Activated CD8-positive, alpha-beta T cell treated with anti-CD3 and anti-CD28 coated beads for 36 hours (primary cell): ENCODE measurements at places on chromosomes 1 and 21.

GRCh38 chr1:21295545-21295944, 5.3 kb upstream of the ECE1 start:
- DNase-seq, result no peak
- H3K27me3 ChIP-seq, result no peaks in the 10 kb centered on the region
- H3K4me3 ChIP-seq, result peak overlapping the region; percentile 2
- H3K27ac ChIP-seq, result peak overlapping the region; percentile 95
- H3K4me1 ChIP-seq, result peaks cover 92% of the 10 kb centered on the region

DNA sequence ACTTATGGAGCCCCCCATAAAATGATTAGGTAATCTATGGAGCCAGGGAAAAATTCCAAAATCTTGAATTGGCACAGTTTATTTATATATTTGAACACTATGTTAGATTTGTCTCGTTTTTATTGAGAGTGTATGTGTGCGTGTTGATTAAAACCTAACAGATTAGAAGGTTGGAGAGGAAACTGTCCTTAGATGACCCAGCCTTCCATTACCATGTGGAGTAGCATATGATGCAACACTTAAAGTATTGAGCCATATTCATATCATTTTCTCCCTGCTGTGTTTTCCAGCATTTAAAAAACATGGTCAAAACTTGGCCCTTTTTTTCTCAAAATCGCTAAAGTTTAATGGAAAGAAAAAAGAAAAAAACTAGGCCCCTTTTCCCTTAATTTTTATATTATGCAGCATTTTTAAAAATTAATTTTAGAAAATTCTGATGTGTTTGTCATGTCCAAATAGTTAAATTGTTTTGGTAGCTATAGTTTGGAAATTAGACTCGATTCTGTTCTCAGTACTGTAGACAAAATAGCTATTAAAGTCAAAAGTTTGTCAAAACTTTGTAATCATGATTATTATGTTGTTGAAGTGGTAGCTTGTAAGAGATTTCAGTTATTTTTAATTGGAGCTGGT, 2.3 kb downstream of the LRRC8D start:
- H3K4me3 ChIP-seq, result peak overlapping the region; percentile 87
- H3K27me3 ChIP-seq, result no peaks in the 10 kb centered on the region
- peaks cover 18% of the 10 kb centered on the region for H3K36me3 ChIP-seq

DNA sequence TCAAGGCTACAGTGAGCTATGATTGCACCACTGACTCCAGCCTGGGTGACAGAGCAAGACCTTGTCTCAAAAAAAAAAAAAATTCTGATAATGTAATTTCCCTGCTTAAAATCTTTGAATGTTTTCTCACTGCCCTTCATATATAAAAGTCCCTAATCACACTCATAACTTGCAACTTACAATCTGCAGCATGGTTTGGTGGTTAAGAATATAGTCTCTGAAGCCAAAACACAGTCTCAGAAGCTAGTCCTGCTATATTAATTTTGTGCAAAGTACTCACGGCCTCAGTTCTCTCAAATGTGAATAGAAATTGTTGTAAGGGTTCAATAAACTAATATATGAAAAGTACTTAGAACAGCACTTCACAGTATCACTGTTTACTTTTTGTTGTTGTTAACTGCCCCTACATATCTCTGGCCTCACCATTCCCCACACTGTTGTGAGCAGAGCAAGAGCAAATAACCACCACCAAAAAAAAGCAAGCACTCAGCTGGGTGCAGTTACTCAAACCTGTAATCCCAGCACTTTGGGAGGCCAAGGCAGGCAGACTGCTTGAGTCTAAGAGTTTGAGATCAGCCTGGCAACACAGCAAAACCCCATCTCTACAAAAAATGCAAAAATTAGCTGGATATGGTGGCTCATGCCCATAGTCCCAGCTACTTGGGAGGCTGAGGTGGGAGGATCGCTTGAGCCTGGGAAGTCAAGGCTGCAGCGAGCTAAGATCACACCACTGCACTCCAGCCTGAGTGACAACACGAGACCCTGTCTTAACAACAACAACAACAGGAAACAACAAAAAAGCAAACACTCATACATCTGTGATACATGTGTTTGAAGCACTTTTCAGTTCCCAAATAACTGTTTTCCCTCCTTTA, 22.4 kb downstream of the ASH1L start:
- H3K4me1 ChIP-seq, result peaks cover 46% of the 10 kb centered on the region
- peak overlapping the region; percentile 76 for H3K27ac ChIP-seq
- no peak overlapping the region for H3K4me3 ChIP-seq

DNA sequence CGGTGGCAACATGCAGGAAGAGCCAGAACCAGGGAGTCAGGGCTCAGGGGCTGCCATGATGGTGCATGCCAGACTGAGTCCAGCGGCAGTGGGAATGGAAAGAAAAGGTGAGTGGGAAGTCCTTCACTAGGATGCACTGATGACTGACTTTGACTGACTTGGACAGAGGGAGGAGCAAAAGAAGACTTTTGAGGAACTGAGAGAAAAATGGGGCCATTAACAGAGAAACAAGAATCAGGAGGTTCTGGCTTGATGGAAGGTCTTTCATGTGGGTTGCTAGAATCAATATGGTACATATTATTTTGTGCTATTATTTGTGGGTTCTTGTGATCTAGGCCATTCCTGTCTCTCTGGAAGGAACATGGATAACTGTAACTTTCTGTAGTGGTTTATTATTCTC, 454.6 kb upstream of the PROX1 start:
- no peak for DNase-seq
- no peaks in the 10 kb centered on the region for H3K27me3 ChIP-seq
- H3K4me1 ChIP-seq, result no peaks in the 10 kb centered on the region
- no peak overlapping the region for H3K27ac ChIP-seq

DNA sequence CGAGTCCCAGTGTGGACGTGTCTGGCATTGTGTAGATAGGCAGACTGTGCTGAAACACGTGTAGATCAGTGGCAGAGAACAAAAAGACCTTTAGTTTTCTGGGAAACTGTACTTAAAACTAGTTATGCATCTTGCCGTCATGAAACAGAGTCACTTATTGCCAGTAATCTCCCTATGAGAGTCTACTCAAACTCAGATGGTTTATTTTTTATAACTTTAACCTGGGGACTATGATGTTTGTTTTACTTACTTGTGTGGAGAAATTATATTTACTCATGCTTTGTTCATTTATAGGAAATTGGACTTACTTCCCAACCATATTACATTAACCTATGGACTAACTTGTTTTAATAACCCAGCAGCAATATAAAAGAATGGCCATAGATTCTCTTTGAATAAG, 54.1 kb upstream of the ABCG1 start:
- peaks cover 27% of the 10 kb centered on the region for H3K4me1 ChIP-seq
- H3K27ac ChIP-seq, result no peak overlapping the region
- no peaks in the 10 kb centered on the region for H3K36me3 ChIP-seq
- no peak for DNase-seq
- H3K27me3 ChIP-seq, result no peaks in the 10 kb centered on the region
- no peak overlapping the region for H3K4me3 ChIP-seq

- peaks cover 52% of the 10 kb centered on the region for H3K36me3 ChIP-seq
- H3K27ac ChIP-seq, result no peak overlapping the region
- no peaks in the 10 kb centered on the region for H3K27me3 ChIP-seq
- DNase-seq, result no peak
- H3K4me3 ChIP-seq, result no peak overlapping the region
- peaks cover 2% of the 10 kb centered on the region for H3K4me1 ChIP-seq
Observed at GRCh38 chr1:70427976-70428375, 16.9 kb downstream of the CTH start.

DNA sequence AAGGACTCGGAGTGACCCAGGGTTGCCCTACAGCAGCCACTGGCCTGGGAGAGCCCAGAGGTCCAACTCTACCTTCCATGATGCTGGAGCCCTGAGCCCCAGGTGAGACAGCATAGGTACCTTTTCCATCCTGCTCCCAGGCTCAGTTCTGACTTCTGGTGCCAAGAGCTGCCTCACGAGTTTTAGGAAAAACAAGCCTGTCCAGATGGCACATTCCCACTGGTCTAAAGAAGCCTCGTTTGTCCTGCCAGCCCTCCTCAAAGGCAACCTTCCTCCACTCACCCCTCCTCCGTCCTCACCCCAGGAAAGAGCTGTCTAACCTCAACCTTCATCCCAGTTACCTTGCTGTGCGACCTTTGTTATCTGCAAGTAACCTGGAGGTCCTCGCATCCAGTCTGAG, 53.5 kb upstream of the PRELP start:
- H3K4me3 ChIP-seq, result no peak overlapping the region
- H3K36me3 ChIP-seq, result no peaks in the 10 kb centered on the region
- DNase-seq, result no peak

- no peak for DNase-seq
- no peak overlapping the region for H3K27ac ChIP-seq
- peaks cover 58% of the 10 kb centered on the region for H3K36me3 ChIP-seq
- H3K4me3 ChIP-seq, result no peak overlapping the region
Observed at GRCh38 chr1:227576189-227576588, 12.8 kb downstream of the ZNF678 start.

GRCh38 chr1:182473556-182473955, 23.6 kb downstream of the RGSL1 start:
- no peak overlapping the region for H3K27ac ChIP-seq
- no peaks in the 10 kb centered on the region for H3K4me1 ChIP-seq
- H3K36me3 ChIP-seq, result no peaks in the 10 kb centered on the region
- no peak overlapping the region for H3K4me3 ChIP-seq

- H3K27ac ChIP-seq, result no peak overlapping the region
- H3K36me3 ChIP-seq, result no peaks in the 10 kb centered on the region
- no peak for DNase-seq
- H3K27me3 ChIP-seq, result no peaks in the 10 kb centered on the region
- H3K4me1 ChIP-seq, result no peaks in the 10 kb centered on the region
Observed at GRCh38 chr21:19507682-19508260, 1104.2 kb upstream of the TMPRSS15 start.

DNA sequence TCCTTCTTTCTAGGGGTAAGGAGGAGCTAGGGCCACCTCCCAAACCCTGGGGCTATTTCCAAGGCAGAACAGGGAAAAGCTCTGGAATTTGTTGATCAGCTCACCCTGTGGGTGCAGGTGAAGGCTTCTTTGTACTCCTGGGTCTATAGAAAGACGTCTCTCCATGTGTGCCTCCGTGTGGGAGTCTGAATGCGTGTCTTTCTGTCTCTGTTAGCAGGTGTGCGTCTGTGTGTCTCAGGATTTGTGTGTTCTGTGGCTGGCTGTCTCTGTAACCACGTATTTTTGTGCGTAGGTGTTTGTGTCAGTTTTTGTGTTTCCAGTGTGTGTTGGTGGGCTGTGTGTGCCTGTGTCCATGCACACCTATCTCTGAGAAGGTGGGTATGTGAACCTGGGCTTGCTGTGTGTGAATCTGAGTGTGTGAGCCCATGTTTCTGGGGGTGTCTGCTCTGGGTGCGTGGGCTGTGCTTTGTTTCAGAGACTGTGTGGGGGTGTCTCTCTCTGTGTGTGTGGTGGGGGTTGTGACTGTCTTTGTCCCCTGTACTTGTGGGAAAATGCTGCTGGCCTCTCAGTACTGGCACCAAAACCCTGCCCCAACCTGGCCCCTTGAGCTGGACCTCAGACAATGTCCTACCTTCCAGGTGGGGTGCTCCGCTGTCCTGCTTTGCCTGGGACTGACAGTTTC, 12.7 kb upstream of the ETV3L start:
- H3K27me3 ChIP-seq, result peaks cover 12% of the 10 kb centered on the region
- H3K4me1 ChIP-seq, result no peaks in the 10 kb centered on the region
- no peak overlapping the region for H3K27ac ChIP-seq
- DNase-seq, result no peak
- no peak overlapping the region for H3K4me3 ChIP-seq
- H3K36me3 ChIP-seq, result no peaks in the 10 kb centered on the region

DNA sequence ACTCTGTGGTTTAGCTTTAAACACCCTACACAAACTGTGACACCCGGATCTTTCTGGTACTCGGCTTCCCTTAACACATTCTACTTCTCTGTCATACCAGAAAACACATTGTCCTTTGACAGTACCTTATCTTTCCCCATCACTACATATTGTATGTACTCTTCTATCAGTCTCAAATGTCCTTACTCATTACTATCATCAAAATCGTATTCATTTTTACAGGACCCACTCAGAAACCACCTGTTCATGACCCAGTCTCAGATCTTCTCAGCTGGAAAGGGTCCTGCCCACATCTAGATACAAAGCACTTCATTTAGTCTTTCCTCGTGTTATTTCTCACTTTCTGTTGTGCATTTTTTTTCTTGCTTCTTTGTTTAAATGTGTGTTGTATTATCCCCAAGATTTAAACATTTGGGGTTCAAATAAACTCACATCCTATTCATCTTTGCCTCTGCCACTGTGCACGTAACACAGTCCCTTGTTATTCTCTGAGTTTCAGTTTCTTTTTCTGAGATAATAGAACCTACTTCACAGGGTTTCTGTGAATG, 27.7 kb downstream of the CD34 start:
- no peak for DNase-seq
- peaks cover 2% of the 10 kb centered on the region for H3K27me3 ChIP-seq
- H3K4me3 ChIP-seq, result peak overlapping the region; percentile 69
- peaks cover 37% of the 10 kb centered on the region for H3K4me1 ChIP-seq
- H3K36me3 ChIP-seq, result no peaks in the 10 kb centered on the region
- H3K27ac ChIP-seq, result peak overlapping the region; percentile 95

- H3K27me3 ChIP-seq, result peaks cover 4% of the 10 kb centered on the region
- no peaks in the 10 kb centered on the region for H3K4me1 ChIP-seq
- no peak overlapping the region for H3K27ac ChIP-seq
- H3K36me3 ChIP-seq, result no peaks in the 10 kb centered on the region
Observed at GRCh38 chr21:38175306-38175705, 81.5 kb upstream of the KCNJ15 start.

DNA sequence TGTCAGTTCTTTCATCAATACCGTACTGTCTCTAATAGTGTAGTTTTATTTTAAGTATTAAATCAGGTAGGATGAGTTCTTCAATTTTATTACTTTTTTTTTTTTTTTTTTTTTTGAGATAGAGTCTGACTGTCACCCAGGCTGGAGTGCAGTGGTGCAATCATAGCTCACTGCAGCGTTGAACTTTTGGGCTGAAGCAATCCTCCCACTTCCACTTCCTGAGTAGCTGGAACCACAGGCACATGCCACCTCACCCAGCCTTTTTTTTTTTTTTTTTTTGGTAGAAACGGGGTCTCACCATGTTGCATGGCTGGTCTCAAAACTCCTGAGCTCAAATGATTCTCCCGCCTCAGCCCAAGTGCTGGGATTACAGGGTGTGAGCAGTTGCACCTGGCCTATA, 44.3 kb downstream of the INAVA start:
- no peak overlapping the region for H3K4me3 ChIP-seq
- H3K27me3 ChIP-seq, result no peaks in the 10 kb centered on the region
- peaks cover 5% of the 10 kb centered on the region for H3K4me1 ChIP-seq
- H3K36me3 ChIP-seq, result no peaks in the 10 kb centered on the region
- DNase-seq, result peak; percentile 63

GRCh38 chr1:112762541-112763500, 47.7 kb upstream of the PPM1J start:
- DNase-seq, result no peak
- no peak overlapping the region for H3K27ac ChIP-seq
- H3K4me3 ChIP-seq, result no peak overlapping the region
- no peaks in the 10 kb centered on the region for H3K4me1 ChIP-seq
- H3K36me3 ChIP-seq, result no peaks in the 10 kb centered on the region

GRCh38 chr1:104402178-104402577, 652.5 kb downstream of the AMY1C start:
- DNase-seq, result no peak
- no peaks in the 10 kb centered on the region for H3K4me1 ChIP-seq
- H3K4me3 ChIP-seq, result no peak overlapping the region
- H3K27me3 ChIP-seq, result no peaks in the 10 kb centered on the region
- no peaks in the 10 kb centered on the region for H3K36me3 ChIP-seq
- H3K27ac ChIP-seq, result no peak overlapping the region

- DNase-seq, result no peak
- no peaks in the 10 kb centered on the region for H3K4me1 ChIP-seq
- no peak overlapping the region for H3K4me3 ChIP-seq
- H3K27ac ChIP-seq, result no peak overlapping the region
Observed at GRCh38 chr1:173775578-173776226, 48.8 kb upstream of the DARS2 start.

GRCh38 chr1:153178922-153179321, 24.3 kb upstream of the LELP1 start:
- no peak overlapping the region for H3K27ac ChIP-seq
- no peak overlapping the region for H3K4me3 ChIP-seq
- peaks cover 16% of the 10 kb centered on the region for H3K27me3 ChIP-seq
- H3K4me1 ChIP-seq, result no peaks in the 10 kb centered on the region
- H3K36me3 ChIP-seq, result no peaks in the 10 kb centered on the region
